ENCODE measurements at places on chromosomes 6 and 20.

- no peak for DNase-seq
Measured at GRCh38 chr6:32410906-32411305, 3.9 kb upstream of the BTNL2 start.

DNA sequence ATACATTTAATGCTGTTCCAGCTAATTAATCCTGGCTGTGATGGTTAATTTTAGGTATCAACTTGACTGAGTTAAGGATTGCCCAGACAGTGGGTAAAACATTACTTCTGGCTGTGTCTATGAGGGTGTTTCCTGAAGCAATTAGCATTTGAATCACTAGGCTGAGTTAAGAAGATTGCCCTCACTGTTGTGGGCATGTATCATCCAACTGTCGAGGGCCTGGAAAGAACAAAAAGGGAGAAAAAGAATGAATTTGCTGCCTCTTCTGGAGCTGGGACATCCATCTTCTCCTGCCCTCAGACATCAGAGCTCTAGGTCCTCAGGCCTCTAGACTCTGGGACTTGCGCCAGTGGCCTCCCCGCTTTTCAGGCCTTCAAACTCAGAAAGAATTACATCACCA lies 34.3 kb downstream of the SDHAF4 start:
- no peak for DNase-seq

DNA sequence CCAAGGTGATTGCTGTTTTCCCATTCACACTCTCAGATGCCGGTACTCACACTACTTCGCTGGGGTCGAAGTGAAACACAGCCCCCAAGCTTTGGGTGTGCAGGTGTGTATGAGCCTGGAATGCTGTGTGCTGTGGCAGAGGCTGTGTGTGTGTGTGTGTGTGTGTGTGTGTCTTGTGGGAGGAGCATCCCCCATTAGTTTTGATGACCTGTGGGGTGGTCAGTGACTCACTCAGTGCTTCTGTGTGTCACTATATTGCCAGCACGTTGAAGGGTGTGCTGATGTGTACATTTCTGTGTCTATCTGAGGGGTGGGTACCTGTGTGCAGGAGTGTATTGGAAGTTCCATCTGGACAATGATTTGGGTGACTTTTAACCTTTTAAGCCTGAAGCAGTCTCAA lies 5.0 kb upstream of the SLC12A5 start:
- no peak for DNase-seq

- no peak for DNase-seq
Measured at GRCh38 chr20:43666376-43667328, at the start of gene MYBL2. Gene MYBL2 (plus strand): TSS chr20:43667114. CDS start chr20:43667284, 170 bp downstream.

- no peak for DNase-seq
Measured at GRCh38 chr6:143003676-143004075, 57.0 kb upstream of the AIG1 start.

- DNase-seq = no peak
Measured at GRCh38 chr6:44115866-44116265, 11.4 kb downstream of the MRPL14 start.

DNA sequence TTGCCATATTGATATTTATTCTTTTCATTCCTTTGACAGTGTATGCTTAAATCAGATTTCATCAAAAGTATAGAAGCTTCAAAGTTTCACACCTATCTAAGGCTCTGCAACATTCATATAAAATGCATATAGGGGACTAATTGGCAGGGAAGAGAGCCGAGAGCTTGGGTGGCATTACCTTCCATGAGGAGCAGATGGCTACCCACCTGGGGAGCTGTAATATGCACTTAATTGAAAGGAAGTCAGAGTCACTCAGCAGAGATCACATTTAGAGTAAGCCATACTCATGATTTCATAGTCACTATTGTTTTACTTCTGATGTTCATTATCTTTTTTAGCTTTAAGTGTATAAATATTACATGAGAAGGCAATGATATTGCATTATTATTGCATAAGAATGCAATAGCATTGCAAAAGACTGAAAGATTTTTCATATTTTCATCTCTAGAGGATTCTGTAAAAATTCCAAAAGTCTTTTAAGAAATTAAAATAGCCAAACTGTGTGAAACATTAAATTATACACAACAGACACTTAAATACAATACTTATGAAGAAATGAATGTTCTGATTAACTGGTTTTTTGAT lies 1305.2 kb downstream of the EPHA7 start:
- no peak for DNase-seq

- DNase-seq = no peak
Measured at GRCh38 chr20:61727761-61728160, 337.9 kb downstream of the TAF4 start.

DNA sequence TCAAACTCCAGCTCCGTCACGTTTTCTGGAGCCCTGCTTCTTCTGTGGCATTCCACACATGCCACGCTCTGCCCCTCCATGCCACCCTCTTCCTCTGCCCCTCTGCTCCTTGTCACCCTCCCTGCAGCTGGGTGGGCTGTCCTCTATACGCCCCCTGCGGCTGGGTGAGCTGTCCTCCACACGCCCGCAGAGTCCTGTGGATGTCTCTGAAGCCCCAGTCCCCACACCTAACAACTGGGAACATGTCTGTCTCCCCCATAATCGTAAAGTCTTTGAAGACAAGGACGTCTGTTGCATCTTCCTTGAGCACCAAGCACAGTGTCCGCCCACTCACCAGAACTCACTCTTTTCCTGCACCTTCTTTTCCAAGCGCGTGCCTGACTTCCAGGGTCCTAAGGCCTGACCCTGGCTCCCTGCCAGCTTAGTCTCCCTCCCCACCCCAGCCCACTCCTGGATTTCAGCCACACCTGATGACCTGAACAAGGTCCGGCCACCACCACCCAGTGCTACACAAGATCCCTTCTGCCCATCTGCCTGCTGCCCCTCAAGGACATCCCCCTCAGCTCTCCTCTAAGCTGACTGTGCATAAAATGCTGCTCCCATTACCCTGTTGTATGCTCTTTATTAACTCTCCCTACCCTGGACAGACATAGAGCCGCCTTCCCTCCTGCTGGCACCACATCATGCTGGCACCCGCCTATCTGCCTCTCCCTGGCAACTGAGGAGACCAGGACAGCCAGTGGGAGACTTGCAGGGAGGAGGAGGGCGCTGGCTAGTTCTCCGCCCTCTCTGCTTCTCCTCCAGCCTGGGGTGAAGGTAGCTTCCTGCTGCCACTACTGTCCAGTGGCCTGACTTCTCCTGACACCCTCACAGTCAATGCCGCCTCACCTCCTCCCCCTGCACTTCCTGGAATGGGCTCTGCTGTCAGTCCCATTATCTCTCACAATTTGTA lies 10.7 kb upstream of the PRR18 start:
- no peak for DNase-seq

DNA sequence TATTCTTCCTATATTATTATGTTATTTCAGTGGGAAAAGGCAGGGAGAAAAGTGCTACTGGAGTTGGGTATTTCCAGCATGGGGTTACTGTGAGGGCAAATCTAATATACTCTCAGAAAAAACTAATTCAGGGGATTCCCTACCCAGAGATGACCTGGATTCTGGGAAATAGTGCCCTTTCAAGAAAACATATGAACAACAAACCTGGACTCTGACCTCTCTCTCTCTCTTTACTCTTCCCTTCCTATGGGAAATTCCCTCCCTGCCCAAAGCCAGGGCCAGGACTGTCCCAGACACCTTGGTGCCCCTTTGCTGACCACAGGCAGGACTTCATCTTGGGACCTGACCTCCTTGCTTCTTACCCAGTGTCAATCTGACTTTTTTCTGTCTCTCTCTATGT lies 1.6 kb upstream of the UBD start:
- DNase-seq = no peak

DNA sequence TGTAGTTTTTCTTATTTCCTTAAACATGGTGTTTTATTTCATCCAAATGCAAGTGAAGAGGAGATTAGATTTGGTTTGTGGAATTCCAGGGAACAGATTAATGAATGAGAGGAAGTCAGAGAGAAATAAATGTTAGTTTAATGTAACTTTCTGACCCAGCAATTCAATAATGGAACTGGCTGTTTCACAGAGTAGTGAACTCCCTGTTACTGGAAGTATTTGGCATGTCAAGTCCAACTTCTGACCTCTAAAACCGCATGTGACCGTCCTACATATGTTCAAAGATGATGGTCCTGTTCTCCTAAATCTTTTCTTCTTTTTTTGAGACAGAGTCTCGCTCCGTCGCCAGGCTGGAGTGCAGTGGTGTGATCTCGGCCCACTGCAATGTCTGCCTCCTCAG lies 18.7 kb downstream of the PROCR start:
- no peak for DNase-seq

DNA sequence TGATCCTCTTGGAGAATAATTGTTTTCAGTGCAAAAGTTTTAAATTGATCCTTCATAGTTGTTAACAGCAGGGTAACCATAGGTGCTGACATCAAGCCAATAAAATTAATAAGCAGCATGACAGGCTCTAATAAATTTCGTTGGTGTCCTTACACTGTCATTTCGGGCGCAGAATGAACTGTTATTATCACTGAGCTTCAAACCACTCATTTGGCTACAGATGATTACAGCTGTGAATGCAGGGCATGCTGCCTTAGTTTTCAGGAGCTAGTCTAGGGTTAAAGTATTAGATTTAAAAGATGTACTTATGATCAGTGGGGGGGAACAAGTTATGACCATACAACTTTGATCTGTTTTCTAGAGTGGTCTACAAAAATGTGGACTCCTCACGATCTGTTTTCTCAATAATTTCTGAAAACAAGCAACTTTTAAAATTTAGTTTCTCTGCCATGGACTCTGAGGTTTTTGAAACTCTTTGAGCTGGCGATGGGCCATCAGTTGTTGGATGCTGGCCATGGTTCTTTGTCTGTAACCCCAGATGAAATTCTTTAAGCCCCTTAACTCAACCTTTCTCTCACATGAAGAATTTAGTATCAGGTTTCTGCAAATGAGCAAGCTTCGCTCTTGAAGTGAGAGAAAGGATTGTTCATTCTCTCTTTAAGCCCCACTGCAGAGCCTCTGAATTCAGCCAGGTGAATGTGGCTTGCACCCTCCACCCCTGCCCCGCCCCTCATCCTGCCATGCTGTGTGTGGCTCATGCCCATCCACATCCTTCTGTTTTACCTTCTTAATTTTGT lies 99.1 kb upstream of the MTHFD1L start:
- no peak for DNase-seq

DNA sequence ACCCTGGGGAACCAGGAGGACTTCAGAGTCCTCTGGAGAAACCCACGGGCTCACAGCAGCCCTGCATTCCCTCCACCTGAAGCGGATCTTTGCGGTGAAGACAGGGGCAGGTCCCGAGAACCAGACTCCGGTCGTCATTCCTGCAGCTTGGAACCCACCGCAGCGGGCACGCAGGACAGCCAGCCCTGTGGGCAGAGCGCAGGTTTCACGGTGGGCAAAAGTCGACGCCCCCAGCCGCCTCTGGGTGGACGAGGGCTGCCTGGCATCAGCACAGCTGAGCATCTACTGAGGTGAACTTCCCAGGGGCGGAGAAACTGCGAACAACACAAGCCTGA lies 118.3 kb downstream of the PSMB1 start:
- no peak for DNase-seq

DNA sequence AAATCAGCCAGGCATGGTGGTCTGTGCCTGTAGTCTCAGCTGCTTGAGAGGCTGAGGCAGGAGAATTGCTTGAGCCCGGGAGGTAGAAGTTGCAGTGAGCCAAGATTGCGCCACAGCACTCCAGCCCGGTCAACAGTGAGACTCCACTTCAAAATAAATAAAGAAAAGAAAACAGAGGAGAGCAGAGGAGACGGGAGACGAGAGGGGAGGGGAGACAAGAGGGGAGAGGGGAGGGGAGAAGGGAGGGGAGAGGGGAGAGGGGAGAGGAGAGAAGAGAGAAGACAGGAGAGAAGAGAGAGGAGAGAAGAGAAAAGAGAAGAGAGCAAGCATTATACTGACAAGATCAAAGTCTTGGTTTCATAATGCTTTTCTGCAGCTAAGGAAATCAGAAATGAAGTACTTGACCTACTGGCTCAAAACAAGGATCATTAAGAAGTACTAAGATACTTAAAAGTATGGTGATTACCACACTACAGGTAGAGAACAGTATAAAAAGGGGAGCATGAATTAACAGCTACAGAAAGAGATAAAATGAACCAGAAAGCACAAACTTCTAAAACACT lies 30.5 kb downstream of the FAM8A1 start:
- DNase-seq = no peak

DNA sequence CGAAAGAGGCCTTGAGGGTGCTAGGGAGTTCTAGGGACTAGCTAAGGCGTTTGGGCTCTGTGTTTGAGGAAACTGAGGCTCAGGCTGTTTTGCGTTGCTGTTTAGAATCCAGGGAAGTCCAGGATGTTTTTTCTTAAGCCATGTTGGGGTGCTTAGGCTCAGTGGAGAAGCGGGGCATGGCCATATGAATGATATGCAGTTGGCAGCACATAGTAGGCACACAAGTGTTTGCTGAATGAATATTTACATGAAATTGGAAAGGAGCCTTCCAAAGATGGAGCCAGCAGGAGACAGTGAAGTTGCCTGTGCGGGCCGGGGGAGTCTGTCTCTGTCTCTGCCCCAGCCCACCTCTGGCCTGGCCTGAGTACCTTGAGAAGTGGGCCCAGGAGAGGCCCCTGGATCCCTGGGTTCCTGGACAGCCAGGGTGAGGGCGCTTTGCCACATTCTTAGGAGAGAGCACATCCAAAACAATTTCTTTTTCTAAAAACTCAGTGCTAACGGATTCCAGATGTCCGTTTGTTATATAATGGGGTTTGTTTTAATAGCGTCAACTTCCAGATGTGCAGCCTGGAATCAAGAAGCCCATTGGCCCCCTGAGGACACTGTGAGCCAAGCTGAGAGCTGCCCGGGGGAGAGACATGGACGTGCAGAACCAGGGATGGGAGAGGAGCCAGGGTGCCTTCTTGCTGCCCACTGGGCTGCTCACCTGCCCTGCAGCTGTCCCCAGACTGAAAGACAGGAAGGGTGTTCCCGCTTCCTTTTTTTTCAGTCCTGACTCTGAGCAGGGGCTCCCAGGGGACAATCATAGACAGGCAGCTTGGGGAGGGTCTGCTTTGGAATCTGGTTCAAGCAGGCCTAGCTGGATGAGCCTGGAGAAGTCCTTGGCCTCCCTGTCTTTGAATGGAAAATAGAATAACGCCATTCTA lies 20.1 kb upstream of the EMILIN3 start:
- no peak for DNase-seq

DNA sequence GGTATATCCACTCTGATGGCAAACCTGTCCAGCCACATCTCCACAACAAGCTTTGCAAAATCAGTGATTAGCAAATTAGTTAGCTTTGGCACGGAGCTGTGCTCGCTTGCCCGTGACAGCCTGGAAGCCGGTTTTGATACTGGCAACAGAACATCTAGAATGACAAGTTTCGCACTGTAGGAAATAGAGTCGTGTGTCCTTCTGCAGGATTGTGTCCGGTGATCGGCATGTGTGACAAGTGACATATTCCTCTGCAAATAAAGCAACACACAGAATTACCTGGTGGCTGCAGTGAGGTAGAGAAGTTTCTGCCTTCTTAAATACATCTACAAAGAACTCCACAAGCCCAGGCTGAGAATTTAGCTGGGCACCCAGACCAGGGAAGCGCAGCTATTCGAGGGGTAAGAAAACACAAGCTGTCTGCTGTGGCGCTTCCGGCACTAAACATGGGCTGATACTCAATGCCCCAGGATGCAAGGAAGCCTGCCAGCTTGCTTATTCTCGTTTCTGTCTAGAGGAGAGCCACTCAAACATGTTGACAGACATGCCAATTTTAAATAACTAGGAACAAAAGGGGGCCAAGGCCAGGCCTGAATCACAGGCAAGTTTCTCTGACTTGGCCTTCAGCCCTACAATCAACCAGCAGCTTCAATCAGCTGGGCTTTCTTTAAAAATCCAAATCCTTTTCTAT lies 22.2 kb downstream of the EIF2S2 start:
- no peak for DNase-seq

GRCh38 chr6:90230548-90231215 lies 66.0 kb downstream of the BACH2 start:
- no peak for DNase-seq

GRCh38 chr6:168450917-168451316 lies 9.9 kb downstream of the SMOC2 start:
- DNase-seq = no peak

- DNase-seq = no peak
Measured at GRCh38 chr20:20731945-20732296, 19.5 kb upstream of the RALGAPA2 start.
